ENCODE measurements at places on chromosomes 3 and 15.

- DNase-seq, result no peak
Observed at GRCh38 chr3:193165431-193166120, 75.4 kb upstream of the PLAAT1 start.

- DNase-seq, result no peak
Observed at GRCh38 chr15:63626955-63627354, 29.8 kb downstream of the FBXL22 start.

- no peak for DNase-seq
Observed at GRCh38 chr15:89768071-89768500, 8.0 kb upstream of the MESP2 start.

DNA sequence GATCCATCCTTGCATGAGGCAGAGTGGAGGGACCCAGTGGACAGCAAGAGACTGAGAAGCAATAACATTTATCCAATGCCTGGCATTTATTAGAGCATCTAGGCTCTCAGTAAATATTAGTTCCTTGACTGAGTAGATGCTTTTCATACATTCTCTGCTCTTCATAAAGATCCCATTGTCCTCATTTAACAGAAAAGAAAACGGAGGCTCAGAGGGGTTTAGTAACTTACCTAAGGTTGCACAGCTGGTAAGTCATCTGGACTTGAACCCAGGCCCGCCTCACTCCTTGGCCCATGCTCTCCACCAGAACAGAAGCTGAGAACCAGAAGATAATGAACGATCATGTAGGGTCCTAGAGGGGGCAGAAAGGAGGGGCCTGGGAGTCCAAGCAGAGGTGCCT is 52.2 kb upstream of the SEC22A start:
- no peak for DNase-seq

DNA sequence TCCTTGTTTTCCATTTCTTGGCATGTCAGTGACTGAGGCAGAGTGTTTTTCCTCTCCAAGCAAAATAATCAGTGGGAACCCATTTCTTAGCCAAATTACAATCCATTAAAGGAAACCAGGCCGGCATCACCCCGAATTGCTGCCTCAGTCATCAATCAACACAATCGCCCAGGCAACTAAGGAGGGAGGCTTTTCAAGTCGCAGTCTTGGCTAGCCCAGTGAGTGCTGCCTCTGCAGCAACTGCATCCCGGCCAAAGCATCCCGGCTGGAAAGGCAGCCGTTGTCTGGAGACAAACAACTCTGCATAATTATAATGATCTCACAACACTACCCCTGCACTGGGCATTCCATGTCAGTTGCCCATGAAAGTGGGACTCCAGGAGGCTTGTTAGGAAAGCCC is 213.5 kb upstream of the PRICKLE2 start:
- no peak for DNase-seq
